Fibroblast of skin of left quadriceps (primary cell): ENCODE measurements at places on chromosomes 6 and 20.

DNA sequence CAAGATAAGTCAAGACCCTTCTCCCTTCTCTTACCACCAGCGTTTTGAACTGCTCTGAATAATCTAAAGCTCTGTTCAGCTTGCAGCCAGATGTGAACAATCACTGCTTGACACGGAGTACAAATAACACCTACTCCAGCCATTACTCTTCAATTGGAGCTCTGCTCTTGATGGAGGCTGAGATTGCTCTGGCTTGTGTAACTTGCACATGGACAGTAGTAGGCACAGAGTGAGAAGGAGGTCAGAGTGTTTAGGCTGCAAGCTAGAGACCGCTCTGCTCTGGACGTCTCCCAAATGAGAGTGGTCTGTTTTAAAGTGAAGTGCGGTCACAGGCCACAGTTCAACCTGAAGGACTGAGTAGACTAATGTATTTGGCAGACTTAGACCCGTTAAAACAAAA, 158.3 kb downstream of the HDGFL1 start:
- no peak for DNase-seq

GRCh38 chr20:45258664-45259063, 4.3 kb upstream of the SLPI start:
- no peak for DNase-seq

DNA sequence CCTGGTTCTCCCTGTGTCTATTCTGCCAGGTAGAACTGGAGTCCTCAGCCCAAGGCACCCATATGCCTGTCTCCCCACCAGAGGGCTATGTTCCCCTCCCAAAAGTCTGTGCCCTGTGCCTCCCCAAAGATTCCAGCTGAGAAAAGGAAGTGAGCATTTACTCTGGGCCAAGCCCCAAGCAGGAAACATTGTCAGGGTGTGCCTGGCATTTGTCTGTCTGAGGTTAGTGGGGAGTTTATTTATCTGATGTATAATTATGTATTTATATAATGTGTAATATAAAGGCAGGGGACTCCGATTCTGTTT, 5.6 kb downstream of the GDF5 start:
- no peak for DNase-seq

GRCh38 chr6:102501615-102502014, 1108.1 kb downstream of the GRIK2 start:
- no peak for DNase-seq

DNA sequence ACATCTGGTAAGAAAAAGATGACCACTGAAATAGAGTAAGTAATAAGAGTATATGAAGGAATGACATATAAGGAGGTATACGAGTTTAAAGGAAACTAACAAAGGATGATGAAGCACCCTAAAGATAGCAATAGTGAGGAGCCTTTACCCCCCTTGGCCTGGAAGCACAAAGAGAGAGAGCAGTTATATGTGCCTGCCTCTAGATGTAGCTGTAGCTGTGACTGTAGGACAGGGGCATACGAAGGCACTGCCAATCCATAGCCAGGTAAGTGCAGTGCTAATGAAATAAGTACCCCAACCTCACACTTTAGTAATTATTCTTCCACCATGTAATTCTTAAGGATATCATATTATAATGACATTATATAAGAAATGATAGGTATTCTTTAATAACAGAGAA, 90.1 kb upstream of the FKBP1C start:
- DNase-seq, result no peak

DNA sequence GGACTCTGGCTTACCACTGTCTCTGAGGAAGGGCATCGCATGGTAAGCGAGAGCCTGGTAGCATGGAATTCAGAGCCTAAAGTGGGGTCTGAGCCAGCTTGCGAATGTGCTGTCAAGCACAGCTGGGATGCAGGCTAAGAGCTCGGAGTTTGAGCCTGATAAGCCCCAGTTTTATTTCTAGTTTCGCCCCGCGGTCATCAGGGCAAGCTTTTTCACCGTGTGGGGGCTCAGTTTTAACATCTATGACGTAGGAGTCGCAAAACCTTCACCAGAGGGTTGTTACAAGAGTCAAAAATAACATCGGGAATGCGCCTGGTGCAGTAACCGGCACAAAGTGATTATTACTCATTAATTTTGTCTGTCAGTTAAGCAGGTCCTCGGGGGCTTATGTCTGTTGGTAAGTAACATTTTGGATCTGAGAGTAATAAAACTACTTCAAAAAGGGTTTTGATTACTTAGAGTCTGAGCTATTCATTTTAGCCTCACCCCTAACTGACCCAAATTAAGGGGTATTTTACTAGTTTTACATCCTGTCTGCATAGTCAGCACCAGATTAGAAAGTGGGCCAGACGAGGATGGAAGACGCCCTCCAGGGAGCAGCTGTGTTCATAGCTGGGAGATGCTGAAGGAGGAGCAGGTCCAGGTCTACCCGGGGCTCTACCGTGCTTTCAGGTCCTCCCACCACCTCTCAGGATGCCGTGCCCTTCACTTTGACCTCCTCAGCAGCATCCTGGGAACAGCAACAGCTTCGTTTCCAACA, 29.7 kb downstream of the SLC22A23 start:
- DNase-seq, result no peak

DNA sequence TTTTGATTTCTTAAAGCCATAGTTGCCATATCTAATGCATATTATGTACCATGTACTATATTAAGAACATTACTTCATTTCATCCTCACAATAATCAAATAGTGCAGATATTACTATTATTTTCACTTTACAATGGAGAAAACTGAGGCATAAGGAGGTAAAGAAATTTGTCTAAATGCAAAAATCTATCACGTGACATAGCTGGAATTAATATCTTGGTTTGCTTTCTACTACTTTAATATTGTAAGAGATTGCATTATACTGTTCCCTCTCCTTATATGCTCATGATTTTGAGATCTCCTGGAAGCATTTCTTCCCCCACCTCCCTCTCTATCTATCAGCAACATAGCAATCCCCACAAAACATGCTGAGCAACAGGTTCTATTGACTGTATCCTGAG, 330.8 kb upstream of the SPTLC3 start:
- no peak for DNase-seq

- no peak for DNase-seq
Observed at GRCh38 chr6:113178349-113178748, 678.8 kb upstream of the MARCKS start.

DNA sequence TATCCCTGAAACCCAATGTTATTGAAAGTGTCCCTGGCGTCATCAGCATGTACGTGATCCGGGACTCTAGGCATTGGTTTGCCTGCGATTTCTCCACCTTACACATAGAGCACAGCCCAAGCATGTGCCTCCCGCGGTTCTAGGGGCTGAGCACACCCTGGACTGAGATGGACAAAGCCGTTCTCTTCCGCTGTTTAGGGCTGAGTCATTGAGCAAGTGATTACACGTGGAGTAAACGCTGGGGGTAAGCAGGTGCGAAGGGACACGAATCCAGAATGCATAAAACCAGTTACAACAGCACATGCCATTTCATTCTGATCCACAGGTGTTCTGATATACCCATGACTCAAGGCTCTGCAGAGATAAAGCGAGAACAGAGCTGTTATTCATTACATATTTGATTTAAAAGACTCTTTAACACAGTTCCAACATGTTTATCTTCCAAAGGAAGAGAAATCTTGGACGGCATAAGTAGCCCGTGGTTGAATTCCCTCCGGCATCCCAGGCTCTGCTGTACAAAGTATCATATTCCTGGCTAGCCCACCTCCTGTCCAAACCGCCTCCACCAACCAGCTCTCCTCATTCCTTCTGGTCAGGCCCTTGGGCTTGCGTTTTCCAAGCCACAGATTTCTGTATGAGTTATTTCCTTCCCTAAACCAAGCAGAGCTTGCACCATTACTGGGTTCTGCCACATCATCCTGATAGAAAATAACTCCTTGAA, 36.1 kb upstream of the THBS2 start:
- DNase-seq, result peak; percentile 53

DNA sequence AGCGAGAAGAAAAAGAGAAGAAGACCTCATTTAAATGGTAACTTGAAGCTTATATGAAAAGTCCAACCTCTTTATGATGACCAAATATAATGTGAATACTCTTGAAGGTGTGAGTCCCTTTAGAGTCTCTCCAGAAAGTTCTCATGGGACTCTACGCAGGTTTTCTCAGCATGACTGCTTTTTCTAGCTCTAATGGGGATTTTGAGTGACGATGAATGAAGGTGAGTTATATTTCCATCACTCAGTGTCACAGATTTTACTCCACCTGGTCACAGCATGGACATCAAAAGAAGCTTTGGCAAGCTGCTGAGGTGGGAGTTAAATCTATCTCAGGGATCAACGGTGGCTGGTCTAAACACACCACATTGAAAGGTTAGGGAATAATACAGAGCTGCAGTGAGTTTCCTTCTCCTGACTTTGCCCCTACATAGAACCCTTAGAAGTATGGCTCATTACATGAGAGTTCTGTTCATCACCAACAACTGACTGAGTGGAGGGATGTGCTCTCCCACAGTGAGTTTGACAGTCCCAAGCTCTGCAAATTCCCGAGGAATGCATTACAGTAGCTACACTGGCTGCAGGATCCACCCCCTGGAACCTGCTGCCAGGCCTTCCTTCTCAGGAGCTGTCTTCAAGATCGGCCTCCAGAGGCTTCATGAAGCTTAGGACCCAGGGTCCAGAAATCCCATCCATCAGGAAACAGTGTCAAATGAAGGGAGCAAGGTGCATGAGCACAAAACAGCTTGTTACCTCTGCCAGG, 126.8 kb downstream of the FOXC1 start:
- DNase-seq, result no peak

DNA sequence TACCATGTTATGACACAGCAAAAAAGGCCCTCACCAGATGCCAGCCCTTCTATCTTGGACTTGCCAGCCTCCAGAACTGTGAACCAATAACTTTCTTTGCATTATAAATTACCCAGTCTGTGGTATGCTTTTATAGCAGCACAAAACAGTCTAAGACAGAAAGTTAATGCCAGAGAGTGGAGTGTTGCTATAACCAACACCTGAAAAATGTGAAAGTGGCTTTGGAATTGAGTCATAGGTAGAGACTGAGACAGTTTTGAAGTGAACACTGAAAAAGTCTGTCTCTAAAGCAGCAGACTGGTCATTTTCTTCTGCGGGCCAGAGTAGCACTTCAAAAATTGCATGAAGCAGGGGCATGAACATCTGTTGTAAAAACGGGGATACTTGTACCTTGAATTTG, 28.0 kb upstream of the ASIP start:
- no peak for DNase-seq
